ENCODE measurements at places on chromosomes 3 and 15.

DNA sequence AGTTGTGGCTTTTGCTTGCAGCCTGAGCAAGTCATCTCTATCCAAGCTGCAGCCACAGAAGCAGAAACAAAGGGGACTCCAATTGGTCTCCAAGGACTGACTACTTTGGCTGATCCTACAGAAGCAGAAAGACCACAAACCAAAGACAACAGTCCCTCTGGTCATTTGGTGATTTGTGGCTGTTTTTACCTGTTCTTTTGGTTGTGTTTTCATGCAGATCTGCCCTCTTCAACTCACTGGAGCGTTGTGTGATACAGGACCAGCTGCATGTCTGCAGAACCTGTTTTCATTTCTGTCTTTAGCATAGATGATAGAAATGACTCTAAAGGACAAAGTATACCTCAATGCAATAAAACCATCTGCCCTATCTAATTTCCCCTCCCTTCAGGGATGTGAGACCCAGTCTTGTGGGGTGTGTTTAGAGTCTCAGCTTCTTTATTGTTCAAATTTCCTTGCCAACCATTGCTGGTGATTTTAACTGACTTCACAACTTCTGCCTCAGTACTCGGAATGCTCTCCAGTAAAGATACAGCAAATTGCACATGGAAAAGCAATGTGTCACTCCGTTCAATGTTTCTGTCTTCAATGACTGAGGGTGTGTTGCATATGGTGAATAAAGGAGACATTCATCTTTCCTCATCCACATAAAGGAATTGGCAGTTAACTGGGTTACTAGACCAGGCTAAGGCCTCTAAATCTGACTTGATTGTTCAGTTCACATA is 48.9 kb upstream of the SLC7A14 start:
- DNase-seq, result no peak

GRCh38 chr3:158875700-158876099 is 73.8 kb downstream of the MFSD1 start:
- DNase-seq, result no peak

GRCh38 chr15:27328608-27329007 is 357.6 kb downstream of the GABRG3 start:
- DNase-seq, result no peak

- no peak for DNase-seq
Measured at GRCh38 chr3:158494673-158495072, 76.3 kb upstream of the MLF1 start.

- DNase-seq, result no peak
Measured at GRCh38 chr3:60574046-60574769, 677.0 kb downstream of the FHIT start.

DNA sequence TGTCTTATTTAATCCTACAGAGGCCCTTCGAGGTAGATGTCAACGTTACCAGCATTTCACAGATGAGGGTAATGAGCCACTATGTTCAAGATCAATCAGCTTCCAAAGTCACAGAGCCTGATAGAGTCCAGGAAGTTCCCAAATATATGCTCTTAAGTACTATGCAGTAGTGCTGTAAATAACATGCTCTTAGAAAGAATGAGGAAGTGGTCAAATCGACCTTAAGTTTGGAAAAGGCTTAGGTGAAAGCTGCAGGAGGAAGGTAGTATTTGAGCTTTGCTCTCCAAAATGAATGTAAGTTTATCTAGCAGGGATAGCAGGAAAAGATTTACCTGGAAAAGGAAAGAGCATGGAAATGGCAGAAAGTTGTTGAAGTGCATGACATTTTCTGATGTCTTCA is 234.0 kb downstream of the RBMS3 start:
- no peak for DNase-seq

DNA sequence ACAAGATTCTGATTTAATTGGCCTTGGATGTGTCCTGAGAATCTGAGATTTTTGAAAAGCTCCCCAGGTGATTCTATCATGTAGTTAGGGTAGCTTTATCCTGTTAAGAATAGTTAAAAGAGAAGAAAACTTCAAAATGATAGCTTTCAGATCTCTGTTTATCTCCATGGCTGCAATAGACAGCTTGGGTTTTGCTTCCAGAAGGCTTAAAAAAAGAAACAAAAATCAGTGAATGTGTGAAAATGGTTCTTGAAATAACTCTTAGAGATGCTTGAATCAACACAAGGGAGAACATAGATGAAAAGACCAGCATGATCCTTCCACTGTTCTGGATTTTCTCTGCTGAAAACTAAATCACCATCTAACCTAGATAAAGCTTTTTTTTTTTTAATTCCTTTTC is 60.8 kb upstream of the TMC3 start:
- no peak for DNase-seq

DNA sequence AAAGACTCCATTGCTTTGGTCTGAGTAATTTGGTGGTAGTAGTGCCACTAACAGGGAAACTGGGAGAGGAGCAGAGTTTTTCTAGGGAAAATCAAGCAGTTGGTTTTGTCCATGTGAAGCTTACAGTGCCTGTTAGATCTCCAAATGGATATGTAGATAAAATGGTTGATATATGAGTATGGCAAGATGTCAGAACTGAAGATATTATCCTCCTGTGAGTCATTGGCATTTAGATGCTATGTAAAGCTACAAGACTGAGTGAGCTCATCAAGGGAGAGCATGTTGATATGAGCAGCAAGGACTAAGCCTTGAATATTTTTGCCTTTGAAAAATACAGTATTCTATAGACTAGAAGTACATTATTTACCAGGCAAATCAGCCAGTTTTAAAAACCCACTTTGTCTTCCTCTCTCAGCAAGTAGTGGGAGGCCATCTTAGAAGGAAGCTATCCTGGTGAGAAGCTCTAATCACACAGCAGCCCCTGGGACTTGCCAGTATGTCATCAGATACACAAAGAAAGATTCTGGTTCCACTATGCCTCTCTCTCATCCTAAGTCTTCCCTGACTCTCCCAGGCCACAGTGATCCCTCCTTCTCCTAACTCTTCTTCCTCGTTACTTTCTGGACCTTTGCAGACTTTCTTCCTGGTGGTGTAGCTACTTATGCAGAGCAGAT is 77.4 kb upstream of the ANKRD28 start:
- DNase-seq, result no peak

DNA sequence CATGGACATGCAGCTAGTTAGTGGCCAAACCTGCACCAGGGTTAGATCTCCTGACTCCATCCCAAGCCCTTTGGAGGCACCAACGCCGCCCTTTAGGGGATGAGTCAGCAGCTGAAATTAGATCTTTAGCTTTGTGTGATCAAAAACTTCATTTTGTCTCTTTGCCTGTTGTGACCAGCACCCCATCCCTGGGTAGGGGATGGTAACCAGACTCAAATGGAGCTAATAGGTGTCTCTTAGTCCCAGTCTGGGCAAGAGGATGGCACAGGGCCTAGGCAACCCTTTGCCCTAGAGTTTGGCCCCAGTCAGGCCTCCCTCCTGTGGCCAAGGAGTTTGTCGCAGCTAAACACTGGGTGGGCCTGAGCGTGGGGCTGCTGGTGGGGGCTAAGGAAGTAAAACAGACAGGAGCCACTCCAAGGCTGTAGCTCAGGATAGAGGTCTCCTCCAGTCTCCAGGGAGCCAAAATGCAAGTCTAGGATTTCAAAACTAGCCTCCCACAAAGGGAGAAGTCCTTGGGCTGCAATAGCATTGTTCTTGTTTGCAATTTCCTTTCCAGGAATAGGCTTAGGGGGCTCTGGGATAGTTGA is 105.1 kb downstream of the CPN2 start:
- DNase-seq, result no peak

DNA sequence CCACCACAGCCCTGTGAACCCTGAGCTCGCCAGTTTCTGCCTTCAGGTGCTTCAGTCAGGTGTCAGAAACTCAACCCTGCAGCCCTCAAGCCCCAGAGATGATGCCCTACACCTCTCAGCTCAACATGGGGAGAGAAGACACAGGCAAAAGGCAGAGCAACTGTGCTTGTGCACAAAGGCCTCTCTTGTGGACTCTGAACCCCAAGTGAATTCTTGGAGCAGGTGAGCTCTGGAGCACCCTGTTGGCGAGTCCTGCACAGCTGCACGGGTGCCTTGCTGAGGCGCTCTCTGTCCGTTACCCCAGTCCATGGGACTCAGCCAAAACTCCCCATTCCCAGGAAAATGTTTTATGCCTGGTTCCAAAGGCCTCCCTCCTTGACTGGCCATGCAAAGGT is 197.0 kb downstream of the KLF13 start:
- DNase-seq, result no peak

GRCh38 chr15:76344893-76345582 is 8.5 kb downstream of the ISL2 start:
- no peak for DNase-seq

- no peak for DNase-seq
Measured at GRCh38 chr3:11480663-11481298, 162.9 kb downstream of the VGLL4 start.

GRCh38 chr3:154095832-154096421 is 25.3 kb upstream of the ARHGEF26 start:
- DNase-seq, result no peak

DNA sequence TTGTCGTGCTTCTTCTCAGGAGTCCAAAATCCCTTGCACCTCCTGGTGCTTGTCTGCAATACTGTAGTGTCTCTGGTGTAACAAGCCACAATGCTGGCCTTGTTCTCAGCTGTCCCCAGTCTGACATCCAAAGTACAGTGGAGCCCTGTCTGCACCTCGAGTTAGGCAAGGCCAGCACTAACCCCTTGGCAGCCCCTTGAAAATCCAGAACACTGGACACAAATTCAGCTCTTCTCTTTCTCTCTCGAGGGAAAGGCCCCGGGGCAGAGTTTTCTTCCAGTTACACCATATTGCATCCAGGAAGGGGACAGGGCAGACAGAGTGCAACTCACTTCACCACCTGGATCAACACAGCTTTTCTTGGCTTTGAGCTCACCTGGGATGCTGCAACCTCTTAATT is 91.3 kb upstream of the ATP10A start:
- DNase-seq, result no peak

DNA sequence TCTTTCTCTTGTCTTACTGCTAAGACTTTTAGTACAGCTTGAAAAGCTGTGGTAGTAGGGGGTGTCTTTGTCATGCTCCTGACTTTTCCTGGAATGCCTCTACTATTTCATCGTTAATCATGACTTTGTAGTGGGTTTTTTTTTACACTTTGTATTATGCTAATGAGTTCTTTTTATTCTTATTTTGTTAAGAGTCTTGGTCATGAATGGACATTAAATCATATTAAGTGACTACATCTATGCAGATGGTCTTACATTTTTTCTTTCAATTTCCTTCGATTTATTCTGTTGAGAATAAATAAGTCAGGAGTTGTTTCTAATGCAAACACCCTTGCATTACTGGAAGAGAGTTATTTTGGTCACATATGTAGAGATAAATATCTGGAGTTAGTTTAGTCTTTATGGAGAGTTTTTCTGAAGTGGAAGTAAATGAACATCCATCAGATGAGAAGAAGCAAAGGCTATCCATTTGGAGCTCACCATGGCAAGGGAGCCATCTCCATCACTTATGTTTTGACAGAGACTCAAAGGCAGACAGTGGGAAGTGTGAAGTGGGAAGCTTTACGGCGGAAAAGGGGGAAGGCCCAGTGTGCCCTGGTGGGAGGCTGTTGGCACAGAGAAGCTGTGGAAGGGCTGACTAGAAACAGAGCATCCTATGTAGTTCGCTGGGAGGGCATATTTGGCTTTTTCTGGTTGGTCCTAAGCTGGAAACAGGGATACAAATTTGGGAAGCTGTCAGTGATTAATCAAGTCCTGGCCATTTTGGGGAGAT is 73.1 kb upstream of the PRR23E start:
- no peak for DNase-seq

DNA sequence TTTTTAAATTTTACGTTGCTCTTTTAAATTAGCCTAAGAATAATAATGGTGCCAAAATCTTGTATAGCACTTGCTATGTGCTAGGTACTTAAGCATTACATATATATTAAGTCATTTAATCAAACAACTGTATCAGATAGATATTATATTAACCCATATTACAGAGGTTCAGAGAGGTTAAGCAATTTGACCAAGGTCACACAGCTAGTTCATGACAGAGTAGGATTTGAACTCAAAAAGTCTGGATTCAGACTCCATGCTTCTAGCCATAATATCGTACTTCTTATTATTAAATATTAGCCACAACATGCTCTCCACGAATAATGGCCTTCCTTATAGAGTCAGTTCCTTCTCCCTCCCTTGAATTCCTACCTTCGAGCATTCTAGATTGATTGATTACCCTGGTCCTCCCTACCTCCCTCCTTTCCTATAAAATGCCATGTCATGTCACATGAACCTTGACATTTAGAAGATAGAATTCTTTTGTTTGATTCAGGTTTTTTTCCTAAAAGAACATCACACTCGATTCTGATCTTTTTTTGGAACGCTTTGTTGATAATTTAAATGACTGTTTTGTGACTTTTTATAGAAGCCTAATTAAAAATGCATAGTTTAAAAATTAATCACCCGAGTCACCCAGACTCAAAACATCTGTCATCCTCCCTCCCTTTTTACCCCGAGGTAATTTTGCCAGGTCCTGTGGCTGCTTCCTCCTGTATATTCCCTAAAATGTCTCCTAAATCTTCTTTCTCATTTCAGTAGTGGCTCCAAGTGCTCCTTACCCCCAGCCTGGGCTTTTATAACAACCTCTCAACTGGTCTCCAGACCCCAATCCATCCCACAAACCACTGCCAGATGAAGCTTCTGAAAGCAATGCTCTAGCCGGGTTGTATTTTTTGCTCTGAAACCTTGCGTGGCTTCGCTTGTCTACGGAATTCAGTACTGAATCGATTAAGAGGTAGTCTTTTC is 8.5 kb upstream of the PSMD6 start:
- no peak for DNase-seq

- DNase-seq, result no peak
Measured at GRCh38 chr3:152930516-152930915, 95.6 kb downstream of the P2RY1 start.

GRCh38 chr15:62066663-62067447 is at the start of gene C2CD4A:
Gene C2CD4A (plus strand): TSS chr15:62066977. CDS start chr15:62067614, 637 bp downstream.
- peak; percentile 70 for DNase-seq

- DNase-seq, result no peak
Measured at GRCh38 chr3:34357461-34357860, 559.0 kb downstream of the PDCD6IP start.

DNA sequence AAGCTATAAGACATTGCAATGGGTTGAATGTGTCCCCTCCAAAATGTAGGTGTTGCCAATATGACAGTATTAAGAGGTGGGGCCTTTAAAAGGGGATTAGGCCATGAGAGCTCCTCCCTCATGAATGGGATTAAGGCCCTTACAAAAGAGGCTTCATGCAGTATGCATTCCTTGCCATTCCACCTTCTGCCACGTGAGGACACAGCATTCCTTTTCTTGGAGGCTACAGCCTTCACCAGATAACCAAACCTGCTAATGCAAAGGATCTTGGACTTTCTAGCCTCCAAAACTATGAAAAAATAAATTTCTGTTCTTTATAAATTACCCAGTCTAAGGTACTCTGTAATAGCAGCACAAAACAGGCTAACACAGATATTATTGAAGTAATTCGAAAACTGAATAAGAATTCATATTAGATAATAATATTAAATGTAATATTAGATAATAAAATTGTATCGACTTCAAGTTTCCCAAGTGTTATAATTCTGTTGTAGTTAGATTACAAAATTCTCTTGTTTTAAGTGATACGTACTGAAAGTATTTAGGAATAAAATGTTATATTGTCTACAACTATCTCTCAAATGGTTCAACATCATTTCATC is 29.4 kb upstream of the ATP8B4 start:
- DNase-seq, result no peak
